ENCODE measurements at places on chromosomes 2 and 18. TPM values are rescaled to one million over a fixed set of nuclear protein-coding genes. Genes with fewer than 3 reads are reported as not detected.

- H3K36me3 ChIP-seq, result peaks cover 3% of the 10 kb centered on the region
- no peak for DNase-seq
- H3K27me3 ChIP-seq, result no peaks in the 10 kb centered on the region
- no peak overlapping the region for H3K27ac ChIP-seq
Observed at GRCh38 chr2:68200157-68200787, 42.6 kb downstream of the PNO1 start.

DNA sequence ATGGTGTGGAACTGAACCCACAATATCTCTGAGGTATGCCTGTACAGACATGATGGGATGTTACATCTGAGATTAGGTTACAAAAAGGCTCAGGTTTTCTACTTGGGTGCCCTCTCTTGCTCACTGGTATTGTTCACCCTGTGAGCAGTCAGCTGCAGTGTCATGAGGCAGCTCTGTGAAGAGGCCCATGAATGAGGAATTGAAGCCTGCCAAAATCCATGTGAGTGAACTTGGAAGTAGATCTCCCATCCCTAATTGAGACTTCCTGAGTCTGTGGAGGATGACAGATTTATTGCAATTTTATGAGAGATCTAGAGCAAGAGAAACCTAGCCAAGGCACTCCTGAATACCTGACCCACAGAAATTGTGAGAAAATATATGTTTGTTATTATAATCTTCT lies 404.9 kb upstream of the ZEB2 start:
- H3K36me3 ChIP-seq, result no peaks in the 10 kb centered on the region
- no peaks in the 10 kb centered on the region for H3K27me3 ChIP-seq
- no peak for DNase-seq
- no peaks in the 10 kb centered on the region for H3K4me1 ChIP-seq
- H3K4me3 ChIP-seq, result no peak overlapping the region
- no peak overlapping the region for H3K27ac ChIP-seq

Gene GBX2
- not detected for total RNA-seq

DNA sequence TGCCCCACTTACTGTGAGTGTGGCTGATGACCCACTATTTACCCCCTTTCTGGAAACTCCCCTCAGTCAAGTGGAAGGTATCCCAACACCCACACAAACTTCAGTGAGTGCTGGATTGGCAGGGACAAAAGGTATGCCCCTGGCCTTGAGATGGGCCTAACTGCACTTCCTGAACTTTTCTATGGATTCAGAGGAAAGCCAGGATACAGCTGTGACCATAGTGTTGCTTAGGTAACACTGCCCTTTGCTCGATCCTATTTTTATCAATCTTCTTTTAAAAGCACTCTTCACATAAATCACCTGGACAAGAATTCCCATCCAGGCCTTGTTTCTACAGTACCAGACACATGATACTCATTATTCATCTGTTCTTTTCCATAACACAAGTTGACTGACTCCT lies 671.5 kb upstream of the SLC8A1 start:
- H3K36me3 ChIP-seq, result no peaks in the 10 kb centered on the region
- no peak for DNase-seq
- H3K27ac ChIP-seq, result no peak overlapping the region
- H3K27me3 ChIP-seq, result no peaks in the 10 kb centered on the region

Gene ZNF521
- total RNA-seq, result not detected

DNA sequence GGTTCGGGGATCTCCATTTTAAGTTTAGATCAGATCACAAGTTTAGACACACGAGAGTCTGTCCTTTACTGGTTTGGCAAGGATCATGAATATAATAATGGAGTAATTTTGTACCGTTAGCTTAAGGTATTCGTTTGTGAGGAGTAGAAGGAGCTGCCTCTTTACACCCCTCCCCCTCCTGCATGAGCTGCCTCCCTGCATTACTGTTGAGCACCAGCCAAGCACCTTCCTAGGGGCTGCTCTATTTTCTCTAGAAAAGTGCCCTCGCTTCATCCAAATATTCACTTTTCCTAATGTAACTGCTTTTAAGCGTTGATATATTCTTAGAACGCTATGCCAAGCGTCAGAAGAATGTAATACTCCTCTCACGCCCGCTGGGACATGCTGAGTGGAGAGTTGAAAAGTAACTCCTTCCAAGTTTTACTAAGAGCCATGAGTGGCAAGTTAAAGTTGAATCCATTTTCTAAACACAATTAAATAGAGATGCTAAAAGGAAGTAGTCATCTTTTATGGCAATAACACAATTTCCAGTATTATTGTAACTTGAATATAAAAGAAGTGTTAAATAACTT lies 25.4 kb upstream of the SCN7A start:
- no peak overlapping the region for H3K27ac ChIP-seq
- H3K4me1 ChIP-seq, result no peaks in the 10 kb centered on the region
- H3K4me3 ChIP-seq, result no peak overlapping the region

DNA sequence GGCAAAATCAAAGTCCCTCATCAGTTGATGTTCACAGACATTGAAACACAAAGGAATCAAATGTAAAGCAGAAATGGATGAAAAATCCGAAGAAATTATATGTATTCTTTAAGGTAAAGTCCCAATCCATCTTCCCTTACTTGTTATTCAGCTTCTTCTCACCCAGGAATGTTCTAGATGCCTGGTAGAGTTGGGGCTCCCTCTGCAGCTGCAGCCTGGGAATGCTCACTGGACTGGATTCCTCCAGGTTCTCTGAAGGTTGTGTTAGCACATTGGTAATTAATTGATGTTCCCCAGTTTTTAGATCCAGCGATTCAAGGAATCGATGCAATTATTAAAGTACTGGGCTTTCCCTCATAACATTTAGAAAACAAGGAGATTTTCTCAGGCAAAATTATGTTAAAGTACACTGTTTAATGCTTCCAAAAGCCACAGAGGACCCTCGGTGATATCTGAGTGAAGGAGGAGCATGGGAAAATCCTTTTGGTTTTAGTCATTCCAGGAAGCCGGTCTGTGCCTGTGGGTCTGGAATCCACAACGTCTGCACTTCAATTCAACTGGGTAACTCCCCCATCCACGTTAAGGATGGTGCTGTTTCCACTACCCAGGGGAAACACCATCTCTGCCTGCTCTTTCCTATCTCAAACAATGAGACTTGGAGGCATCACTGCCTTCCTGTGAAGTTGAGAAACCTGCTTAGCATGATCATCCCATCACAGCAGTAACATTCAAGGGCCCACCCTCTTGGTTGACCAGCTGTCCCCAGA lies 22.0 kb downstream of the NTSR2 start:
- no peak overlapping the region for H3K4me3 ChIP-seq
- peaks cover 15% of the 10 kb centered on the region for H3K27me3 ChIP-seq
- H3K4me1 ChIP-seq, result no peaks in the 10 kb centered on the region
- H3K36me3 ChIP-seq, result no peaks in the 10 kb centered on the region

Measured in activated naive CD8-positive, alpha-beta T cell treated with anti-CD3 and anti-CD28 coated beads, Interleukin-2, amount 10 ng/mL, durations not matched to agents 7 days and 5 days (primary cell).